ENCODE measurements at places on chromosomes 11 and 22.
A peak's percentile ranks its signal among the peaks of the same experiment; 100 is the strongest.

DNA sequence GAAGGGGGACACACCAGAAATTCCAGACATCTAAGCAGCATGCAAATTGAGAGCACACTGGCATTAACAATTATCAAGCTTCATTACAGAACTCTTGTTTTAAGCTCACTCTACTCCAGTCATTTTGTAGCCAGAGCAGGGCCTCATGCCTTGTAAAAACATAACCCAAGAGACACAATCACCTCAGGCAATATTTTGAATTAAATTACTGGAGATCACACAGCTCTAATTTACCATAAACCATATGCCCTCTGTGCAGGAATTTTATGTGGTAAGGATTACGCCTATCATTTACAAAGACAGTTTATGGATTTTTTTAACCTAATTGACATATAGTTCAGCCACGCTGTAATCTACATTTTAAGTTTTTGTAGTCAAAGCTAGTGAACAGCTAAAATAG lies 414.1 kb upstream of the DDI1 start:
- DNase-seq, result no peak

DNA sequence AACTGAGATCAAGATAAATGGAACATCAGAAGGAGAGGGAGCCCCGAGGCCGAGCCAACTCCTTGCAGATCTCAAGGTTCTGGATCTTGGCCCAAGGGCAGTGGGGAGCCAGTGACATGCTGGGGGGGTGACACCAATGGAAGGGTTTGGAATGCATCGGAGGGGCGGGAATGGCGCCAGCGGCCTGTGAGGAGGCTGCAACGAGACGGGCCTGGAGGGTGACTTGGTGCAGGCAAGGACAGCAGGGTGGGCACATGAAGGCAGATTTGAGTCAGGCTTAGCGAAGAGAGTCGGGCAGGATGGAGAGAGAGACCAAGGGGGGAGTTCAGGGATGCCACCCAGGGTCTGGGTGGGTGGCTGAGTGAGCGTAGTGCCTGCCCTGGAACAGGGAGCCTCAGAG lies 23.2 kb downstream of the ELFN2 start:
- no peak for DNase-seq

- no peak for DNase-seq
Observed at GRCh38 chr11:41189701-41190436, 269.6 kb downstream of the LRRC4C start.

DNA sequence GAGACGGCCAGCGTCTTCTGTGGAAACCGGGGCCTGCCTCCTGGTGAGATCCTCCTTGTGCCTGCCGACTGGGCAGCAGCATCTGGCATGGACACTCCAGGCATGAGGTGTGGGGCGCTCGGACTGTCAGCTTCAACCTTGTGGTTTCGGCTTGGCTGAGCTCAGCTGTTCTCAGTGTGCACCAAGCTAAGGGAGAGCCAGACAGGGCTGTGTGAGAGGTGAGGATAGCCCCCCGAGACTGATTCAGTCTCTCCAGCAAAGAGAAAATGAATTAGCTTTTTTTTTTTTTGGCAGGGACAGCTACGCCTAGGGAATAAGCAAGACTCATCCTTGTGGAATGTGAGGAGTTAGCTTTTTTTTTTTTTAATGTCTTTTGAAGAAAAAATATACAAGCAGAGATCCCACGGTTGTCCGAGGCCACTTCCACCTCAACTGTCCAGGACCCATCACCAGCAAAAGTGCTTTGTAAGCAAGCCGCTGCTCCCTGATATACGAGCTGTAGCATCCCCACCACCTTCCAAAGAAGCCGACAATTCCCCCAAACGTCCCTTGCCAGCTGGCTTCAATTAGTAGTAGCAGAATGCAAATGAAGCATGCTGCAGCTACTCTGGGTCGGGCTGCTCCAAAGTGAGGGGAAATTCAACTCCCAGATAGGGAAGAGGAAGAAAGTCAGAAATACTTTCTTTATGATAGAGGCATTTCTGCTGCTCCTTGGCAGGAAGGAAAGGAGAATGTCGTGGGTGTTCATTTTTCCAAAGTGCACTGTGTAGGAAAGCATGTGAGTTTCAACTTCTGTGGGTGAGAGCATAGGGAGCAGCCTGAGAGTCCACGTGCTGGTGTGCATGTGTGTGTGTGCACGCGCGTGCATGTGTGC lies 9.7 kb upstream of the THY1 start:
- peak; percentile 90 for DNase-seq

GRCh38 chr11:111359223-111360149 lies 19.6 kb downstream of the POU2AF1 start:
- no peak for DNase-seq

- no peak for DNase-seq
Observed at GRCh38 chr11:83403691-83404389, 117.7 kb upstream of the CCDC90B start.

GRCh38 chr11:10097615-10098014 lies 196.4 kb downstream of the SBF2 start:
- no peak for DNase-seq

GRCh38 chr11:32792948-32793475 lies 1.4 kb downstream of the CCDC73 start:
- peak; percentile 2 for DNase-seq

GRCh38 chr11:112057170-112057569 lies 16.6 kb downstream of the PIH1D2 start:
- DNase-seq, result no peak

GRCh38 chr11:114061048-114061680 lies 1.7 kb downstream of the ZBTB16 start:
- no peak for DNase-seq

DNA sequence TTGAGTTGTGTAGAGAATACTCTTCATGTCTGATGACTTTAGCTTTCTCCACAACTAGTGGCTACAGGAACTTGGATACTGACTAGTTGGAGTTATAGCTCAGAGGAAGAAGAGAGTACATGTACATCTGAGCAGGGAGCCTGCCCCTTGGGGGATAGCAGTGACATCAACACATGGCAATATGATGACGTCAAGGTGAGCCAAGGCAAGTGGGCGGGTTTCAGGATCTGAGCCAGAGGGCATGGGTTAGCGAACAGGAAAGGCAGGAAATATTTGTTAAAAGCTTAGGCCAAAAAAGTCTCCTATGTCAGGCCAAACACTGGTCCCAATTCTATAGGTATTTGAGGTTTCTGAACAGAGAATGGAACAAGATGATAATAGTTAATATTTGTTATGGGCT lies 42.0 kb upstream of the HORMAD2 start:
- DNase-seq, result peak; percentile 72

DNA sequence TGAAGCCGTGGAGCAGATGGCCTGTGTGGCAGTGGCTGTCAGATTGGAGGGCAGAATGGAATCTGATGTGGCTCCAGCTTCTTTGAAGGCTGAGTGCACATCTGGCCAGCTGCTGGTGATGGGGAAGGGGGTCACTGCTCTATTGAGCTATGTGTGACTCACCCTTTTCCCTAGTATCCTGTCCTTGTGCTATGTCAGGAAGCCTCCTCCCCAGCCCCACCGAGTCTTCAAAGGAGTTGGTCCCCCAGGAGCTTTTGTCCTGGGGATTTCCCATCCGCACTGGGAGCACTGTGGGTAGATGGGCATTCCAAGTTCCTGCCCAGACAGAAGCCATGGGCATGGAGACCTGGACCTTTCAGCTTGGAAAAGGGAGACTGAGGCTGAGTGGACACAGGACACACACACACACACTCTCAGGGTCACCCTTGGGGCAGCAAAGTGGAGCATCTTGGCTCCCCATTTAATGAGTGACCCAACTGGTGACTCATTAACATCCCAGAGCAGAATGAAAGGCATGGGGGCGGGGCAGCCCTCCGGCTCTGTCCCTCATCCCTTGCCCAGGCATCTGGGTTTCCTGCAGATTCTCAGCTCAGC lies 3.3 kb downstream of the SERPINH1 start:
- peak; percentile 60 for DNase-seq

GRCh38 chr22:27801616-27802345 lies at the start of gene MN1:
MN1 (minus strand) TSS chr22:27801756; CDS start chr22:27800543, 1,213 bp downstream.
- DNase-seq, result no peak

- no peak for DNase-seq
Observed at GRCh38 chr22:32896891-32897290, 95.4 kb downstream of the TIMP3 start.

GRCh38 chr22:37229012-37229804 lies 14.9 kb downstream of the RAC2 start:
- DNase-seq, result peak; percentile 81

- no peak for DNase-seq
Observed at GRCh38 chr22:34437140-34437539, 516.9 kb upstream of the LARGE1 start.

DNA sequence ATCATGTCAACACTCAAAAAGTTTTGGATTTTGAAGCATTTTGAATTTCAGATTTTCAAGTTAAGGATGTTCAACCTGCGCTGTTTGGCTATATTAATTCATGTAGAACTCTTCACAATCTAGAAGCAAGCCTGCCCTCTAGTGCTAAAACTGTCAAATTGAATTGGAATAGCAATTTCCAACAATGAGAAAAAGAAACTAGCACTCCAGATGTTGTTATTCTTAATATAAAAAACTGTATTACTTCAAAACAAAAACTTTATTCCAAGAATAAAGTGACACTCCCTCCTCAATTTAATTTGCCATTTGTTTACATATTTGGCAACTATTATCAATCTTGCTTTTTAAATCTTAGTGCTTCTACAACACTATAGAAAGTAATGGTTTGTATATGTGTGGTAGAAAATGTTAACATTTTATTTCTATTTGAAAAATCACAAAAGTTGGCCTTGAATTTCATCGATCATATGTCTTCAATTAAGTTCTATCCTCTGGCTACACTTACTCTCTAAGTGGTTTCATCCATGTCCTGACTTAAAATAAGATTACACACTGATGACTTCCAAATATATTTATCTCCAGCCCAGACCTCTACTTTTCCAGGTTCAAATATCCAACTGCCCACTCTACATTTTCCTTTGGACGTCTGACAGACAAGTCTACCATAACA lies 36.6 kb downstream of the DCUN1D5 start:
- peak; percentile 30 for DNase-seq

- no peak for DNase-seq
Observed at GRCh38 chr11:93536101-93536861, 6.9 kb downstream of the SMCO4 start.

GRCh38 chr11:133524488-133524887 lies 7.8 kb downstream of the OPCML start:
- DNase-seq, result no peak

DNA sequence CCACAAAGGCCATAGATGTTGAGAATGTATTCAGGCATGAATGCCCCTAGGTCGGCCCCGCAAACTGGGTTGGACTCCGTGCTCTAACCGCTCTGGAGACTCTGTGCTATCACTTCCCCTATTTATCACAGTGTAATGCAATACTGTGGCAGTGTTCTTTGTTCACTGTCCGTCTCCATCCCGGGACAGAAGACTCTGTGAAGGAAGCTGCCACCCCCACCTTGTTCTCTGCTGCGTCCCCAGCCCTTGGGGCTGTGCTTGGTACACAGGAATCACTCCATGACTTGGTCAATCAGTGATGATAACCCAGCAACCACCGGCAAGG lies 57.6 kb downstream of the TSPAN18 start:
- no peak for DNase-seq

- DNase-seq, result no peak
Observed at GRCh38 chr11:9535189-9535781, 38.2 kb upstream of the WEE1 start.

DNA sequence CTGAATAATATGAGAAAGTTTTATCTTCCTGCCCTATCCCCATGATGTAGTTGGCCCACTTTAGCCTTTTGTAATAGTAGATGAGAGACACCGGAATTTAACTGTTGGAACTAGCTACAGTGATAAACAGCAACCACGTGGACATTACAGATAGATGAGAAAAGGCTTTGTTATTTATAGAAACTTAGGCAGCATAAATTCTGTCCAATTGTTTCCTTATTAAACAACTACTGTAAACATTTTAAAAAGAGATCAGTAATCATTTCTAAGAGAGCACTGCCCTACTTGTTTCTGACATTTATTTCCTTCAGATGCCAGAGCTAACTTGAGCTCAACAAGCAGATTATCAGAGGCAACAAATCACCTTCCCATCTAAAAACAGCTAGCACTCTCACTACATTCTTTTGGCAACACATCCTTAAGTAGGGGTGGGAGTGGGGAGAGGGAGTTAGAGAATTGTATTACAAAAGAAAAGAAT lies 63.1 kb downstream of the SOX6 start:
- peak; percentile 47 for DNase-seq

- no peak for DNase-seq
Observed at GRCh38 chr22:29141078-29141688, 64.5 kb upstream of the EMID1 start.

DNA sequence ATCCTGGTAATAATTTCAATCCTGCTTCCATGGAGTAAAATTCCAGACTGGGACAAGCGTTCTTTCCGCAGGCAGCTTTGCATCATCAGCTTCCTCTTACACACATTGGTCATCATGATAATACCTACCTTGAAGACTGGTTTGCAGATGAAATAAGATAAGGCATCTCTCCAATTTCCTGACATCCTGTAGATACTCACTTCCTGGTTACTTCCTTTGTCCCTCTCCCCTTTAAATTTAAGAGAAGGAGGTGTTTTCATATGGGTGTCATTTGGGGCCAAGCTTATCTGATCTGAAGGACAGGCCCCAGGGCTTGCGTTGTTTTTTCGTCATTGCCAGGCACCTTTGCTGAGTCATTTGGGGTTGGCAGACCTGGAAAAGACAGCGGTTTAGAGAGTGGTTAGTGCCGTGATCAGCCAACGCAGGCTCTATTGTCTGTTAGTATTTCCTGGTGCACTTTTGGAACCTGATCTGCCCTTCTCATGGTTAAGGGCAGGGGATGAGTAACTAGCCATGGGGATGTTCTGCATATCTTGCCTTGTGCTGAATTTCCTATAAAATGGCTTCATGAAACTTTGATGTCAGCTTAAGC lies 24.1 kb downstream of the GRAMD1B start:
- peak; percentile 72 for DNase-seq

DNA sequence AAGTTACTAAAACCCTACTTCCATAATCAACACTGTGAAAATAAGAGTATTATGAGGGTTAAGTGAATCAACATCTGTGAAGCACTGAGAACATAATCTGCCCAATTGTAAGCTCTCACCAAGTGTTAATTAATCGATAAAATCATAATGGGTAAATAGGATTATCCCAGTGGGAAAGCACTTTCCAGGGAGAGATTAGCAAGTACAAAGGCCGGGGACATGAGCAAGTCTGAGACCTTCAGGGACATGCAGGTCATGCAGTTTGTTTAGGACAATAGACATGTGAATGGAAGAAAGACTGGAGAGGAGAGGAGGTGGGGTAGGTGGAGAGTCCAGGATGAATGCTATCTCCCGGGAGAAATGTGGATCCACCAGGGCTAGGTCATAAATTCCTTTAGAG lies 57.8 kb upstream of the FIBIN start:
- DNase-seq, result no peak

- no peak for DNase-seq
Observed at GRCh38 chr11:8746331-8746974, 63.9 kb downstream of the RPL27A start.

GRCh38 chr11:110991661-110992355 lies 253.7 kb upstream of the POU2AF2 start:
- DNase-seq, result peak; percentile 57

- DNase-seq, result no peak
Observed at GRCh38 chr11:19939415-19939929, 220.8 kb downstream of the DBX1 start.
